Trophoblast cell (in vitro differentiated cells and primary cell): ENCODE measurements at places on chromosomes 7 and 10.
A peak's percentile ranks its signal among the peaks of the same experiment; 100 is the strongest.

DNA sequence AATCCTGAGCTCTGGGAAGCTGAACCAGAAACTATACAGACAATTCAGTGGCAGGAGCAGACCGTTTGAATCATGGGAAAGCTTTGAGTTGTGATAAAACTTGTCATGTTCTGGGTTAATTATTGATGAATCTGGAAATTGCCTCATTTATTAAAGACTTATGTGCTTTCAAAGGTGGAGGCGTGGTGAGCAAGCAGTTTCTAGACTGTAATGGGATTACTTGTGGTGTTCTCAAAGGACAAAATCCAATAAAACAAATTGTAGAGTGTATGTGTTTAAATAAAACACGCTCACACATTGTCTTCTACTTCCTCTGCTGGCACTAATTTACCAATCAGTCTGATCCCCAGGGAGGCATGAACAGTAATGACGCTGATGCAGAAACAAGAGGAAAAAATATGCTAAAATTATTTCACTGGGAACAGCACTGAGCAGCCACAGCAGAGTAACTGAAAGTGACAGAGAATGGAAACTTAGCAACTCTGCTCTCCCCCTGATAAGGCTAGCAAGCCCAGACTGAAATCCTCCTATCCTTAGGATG is 25.1 kb downstream of the PARD3 start:
- no peak for DNase-seq

DNA sequence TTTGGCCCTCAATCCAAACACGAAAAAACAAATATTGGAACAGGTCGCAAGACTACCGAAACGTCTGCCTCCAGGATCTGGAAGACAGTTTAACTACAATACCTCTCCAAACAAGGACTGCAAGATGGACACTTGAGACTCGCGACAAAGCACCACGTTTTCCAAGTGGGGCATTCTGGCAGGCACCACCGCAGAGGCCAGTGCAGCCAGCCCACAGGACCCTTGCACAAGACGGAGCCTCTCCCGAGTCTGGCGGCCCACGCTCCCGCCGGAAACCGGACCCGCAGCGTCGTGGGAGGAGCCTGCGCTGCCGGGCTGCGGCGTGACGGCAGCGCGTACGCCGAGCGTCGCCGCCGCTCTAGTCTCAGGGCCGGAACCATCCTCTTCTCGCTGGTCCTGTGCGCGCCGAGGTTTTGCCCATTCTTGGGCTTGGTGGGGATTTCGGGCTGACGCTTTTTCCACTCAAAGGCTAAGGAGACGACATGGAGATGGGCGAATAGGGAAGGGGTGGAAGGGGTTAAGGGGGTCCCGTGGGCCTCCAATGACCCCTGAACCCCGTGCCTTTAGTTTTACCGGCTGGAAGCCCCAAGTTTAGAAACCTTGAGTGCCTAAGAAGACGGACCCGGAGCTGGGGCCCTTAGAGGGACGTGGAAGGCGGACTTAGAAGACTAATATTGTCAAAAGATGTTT is at the start of gene ORC5:
TSS of gene ORC5 (minus strand) at position 283 of the 690 bp plus-strand sequence. CDS start at position 174, 109 bp downstream.
- DNase-seq, result peak; percentile 87

DNA sequence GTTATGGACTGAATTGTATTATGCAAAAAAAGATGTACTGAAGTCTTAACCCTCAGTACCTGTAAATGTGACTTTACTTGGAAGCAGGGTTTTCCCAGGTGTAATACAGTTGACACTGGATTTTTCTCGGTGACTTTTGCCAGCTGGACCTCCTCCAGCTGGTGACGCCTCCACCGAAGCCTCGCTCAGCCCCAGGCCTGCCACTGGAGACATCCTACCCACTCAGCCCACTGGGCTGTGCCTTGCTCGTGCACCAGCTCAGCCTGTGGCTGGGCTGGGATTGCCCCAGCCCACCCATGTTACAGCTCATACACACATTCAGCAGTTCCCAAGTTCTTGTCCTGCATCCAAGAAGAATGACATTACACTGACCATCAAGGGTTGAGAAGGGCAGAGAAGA is 42.4 kb upstream of the GPR22 start:
- no peak for DNase-seq

- DNase-seq, result no peak
These were observed 67.5 kb upstream of the ARHGAP21 start for GRCh38 chr10:24791084-24791726.

DNA sequence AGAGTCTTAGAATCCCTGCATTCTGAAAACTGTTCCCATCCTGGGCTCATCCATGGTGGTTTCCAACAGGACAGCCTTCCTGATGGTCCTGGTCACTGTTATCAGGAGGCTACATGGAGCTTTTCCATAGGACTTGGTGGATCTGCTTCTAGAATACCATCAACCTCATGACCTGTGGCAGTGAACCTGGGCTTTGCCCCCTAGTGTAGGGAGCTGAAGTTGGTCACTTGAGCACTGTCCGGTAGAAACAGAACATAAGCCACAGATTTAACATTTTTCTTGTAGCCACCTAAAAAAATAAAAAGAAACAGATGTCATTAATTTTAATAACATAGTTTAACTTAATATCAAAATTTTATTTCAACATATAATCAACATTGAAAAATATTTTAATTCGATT is 165.8 kb downstream of the TMEM178B start:
- DNase-seq, result no peak

DNA sequence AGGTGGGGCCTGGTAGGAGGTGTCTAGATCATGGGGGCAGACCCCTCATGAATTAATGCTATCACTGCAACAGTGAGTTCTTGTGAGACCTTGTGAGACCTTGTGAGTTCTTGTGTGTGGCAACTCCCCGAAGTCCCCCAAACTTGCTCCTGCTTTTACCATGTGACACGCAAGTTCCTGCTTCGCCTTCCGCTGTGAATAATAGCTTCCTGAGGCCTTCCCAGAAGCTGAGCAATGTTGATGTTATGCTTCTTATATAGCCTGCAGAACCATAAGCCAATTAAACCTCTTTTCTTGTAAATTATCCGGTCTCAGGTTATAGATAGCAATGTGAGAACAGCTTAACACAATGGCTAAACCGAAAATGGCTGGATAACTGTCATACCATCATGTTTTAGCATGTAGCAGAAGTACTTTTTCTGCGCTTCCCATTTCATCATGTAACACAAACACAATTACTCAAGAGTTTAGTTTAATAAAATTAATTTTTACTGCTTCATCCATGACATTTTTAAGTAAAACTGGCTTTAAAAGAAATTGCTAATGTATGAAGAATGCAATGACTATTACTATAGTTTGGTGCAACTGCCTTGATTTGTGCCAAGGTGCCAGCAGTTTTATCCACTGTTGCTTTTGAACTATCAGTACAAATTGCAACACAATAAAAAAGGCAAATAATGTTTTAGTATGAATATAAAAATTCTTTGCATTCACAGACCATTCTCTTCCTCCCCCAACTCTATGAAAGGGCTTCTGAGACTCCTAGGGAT is 87.7 kb upstream of the TMEM168 start:
- DNase-seq, result no peak

GRCh38 chr10:103500481-103500880 is 7.0 kb downstream of the NEURL1 start:
- DNase-seq, result no peak

DNA sequence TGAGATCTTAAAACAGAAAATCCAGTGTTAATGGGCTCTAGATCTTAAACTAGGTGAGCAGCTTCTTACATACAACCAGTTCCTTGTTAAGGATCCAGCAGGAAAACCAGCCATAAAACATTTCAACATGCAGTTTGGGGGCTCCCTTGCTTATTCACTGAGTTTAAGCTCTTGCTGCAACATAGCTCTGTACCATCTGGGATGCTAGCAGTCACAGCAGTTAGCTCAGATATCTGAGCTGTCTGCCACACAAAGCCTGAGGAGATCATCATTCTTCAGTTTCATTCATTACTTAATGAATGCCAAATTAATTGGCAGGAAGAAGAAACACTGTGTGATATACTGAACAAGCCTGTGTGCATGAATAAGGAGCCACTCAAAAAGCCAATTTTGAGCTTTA is 62.8 kb downstream of the PODXL start:
- no peak for DNase-seq

DNA sequence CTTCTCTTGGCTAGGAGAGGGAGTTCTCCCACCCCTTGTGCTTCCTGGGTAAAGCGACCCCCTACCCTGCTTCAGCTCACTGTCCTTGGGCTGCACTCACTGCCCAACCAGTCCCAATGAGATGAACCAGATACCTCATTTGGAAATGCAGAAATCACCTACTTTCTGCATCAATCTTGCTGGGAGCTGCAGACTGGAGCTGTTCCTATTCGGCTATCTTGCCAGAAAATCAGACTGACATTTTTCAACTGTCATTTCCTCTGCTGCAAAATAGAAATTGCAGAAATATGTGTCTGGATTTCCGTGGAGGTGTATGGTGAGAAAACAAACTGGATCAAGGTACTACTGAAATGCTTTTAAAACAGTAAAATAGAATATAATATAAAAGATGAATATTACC is 43.0 kb upstream of the CYP2C18 start:
- DNase-seq, result no peak

GRCh38 chr7:27130540-27131389 is at the start of gene HOXA4:
TSS of gene HOXA4 (minus strand) at chr7:27130757. CDS start at chr7:27130733, 24 bp downstream.
- peak; percentile 80 for DNase-seq

- DNase-seq, result no peak
These were observed 22.5 kb downstream of the HHEX start for GRCh38 chr10:92712016-92712889.

DNA sequence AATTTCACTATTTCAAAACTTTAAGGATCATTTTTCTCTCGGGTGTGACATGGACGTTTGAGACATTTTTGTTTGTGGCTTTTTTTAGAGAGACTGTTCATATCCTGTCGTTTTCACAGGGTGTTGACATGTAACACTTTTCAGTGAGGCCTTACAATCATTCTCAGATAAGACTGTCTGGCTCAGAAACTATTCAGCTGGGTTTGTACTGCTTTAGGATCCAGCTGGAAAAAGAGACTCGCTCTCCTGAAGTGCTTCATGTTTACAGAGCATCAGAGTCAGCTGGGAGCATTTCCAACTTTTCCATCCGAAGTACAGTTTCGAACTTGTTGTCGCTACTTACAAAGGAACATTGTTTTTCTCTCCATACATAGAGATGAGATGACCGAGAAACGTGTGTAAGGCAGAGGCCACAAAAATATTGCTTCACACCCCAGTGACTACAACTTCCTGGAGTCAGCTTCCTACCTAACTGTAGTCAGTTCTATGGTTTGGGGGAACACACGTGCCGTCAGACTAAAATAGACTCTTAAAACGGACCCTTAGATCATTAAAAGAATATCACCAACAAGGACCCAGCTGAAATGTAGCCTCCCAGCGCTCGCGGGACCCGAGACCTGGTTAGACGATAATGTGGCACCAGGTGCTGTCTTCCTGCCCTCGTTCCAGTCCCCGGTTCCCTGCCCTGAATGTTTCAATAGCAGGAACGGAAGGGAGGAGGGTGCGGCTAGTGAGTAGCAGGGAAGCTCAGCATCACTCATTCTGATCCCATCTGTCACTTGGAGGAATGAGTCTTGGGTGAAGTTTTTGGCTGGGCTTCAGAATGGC is 78.0 kb downstream of the MKI67 start:
- DNase-seq, result peak; percentile 90

- peak; percentile 79 for DNase-seq
These were observed 55.3 kb downstream of the COBL start for GRCh38 chr7:51261117-51261835.

DNA sequence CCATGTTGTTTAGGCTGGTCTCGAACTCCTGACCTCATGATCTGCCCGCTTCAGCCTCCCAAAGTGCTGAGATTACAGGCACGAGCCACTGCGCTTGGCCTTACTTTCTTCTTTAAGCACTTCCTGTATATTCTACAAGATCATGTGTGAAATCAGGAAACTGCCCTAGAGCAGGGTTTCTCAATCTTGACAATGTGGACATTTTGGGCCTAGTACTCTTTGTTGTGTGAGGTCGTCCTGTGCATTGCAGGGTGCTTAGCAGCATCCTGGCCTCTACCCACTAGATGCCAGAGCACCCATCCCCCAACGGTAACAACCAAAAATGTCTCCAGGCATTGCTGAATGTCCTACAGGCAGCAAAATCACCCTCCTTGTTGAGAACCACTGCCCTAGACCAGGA is 24.7 kb downstream of the RRP12 start:
- DNase-seq, result peak; percentile 10

- DNase-seq, result no peak
These were observed 18.7 kb upstream of the ACHE start for GRCh38 chr7:100914208-100914878.

- DNase-seq, result no peak
These were observed 35.9 kb upstream of the SKAP2 start for GRCh38 chr7:26900251-26900650.

DNA sequence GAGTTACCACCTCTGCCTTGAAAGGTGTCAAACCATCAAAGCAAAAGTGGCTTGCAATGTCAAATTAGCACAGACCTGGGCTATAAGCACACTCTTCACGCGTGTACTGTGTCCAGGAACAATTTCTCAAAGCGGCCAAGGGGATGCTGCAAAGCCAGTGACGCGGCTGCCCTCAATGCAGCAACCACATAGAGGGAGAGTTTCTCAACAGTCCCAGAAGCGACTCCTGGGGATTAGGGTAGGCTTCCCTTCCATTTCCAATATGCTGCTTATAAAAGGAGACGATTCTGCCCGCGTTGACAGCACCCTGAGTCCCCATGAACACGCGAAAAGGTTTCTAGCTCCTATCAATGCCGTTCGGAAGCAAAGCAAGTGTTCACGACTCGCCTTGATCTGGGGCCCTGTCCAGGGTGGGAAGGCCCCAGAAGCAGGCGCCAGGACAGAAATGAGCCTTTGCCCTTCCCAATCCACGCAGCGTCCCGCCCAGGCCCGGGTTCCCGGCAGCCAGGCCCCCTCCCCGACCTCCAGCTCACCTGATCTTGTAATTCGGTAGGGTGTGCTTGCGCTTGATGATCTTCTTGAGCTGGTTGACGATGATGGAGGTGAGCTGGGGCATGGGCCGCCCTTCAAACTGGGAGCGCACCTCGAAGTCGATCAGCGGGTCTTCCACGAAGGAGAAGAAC is 1.3 kb downstream of the PDZD8 start:
- DNase-seq, result no peak

DNA sequence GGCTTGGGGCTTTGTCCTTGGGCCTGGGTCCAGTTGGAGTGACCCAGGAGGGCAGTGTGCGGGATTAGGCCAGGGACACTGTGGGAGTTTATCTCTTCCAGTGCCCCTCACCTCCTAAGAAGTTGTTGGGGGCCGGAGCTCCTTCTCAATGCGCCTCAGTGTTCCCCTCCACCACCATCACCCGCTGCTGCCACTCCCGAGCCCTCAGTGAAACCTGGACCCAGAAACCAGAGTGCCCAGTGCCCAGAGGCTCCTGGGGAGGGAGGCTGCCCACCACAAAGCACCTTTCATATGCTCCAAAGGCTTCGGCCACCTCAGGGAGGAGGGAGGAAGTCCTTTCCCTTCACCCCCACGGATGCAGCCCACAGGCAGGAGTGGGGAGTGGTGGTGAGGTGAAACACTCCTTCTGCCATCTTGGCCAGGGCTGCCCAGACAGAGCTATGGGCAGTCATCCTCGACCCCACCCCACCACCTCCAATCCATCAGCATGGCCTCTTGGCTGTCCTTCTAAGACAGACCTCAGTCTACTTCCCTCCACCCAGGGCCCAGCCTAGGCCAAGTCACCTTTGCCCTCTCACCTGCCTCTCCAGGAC is 99.0 kb downstream of the SH3PXD2A start:
- DNase-seq, result no peak
